ENCODE measurements at places on chromosomes 5 and 9.

- DNase-seq: no peak
These were observed 184.8 kb upstream of the CD180 start for GRCh38 chr5:67381236-67381880.

DNA sequence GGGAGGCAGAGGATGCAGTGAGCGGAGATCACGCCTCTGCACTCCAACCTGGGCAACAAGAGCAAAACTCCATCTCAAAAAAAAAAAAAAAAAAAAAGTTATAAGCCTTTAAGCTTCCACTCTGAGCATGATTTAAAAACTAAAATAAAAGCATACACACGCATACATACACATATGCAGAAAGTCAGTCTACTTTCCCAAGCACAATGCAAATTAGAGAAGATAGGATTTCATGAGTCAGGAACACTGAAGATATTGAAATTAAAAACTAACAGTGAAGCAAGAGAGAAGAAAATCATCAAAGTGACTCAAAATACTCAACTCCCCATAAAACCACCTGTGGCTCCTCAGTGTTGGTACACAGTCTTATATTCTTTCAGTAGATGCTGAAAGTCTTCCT is 1009.5 kb upstream of the WWC1 start:
- DNase-seq: no peak

- DNase-seq: no peak
These were observed 99.6 kb upstream of the CAST start for GRCh38 chr5:96562614-96563013.

DNA sequence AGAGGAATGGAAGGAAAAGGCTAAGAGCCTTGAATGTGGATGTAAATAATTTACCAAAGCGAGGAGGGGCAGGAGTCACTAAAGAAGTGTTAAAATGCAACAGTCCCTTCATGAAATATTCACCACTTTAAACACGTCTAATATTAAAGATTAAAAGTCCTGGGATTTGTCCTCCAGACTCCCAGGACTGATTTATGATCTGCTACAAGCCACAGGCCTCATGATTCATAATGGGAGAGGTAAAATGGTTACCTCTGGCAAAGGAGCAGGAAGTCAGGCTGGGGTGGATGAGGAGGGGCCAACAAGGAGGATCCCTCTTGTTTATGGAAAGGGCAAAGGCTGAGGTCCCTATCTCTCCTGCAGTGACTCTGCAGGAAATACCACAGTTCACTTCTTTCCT is 292.4 kb downstream of the TRIM32 start:
- DNase-seq: no peak

DNA sequence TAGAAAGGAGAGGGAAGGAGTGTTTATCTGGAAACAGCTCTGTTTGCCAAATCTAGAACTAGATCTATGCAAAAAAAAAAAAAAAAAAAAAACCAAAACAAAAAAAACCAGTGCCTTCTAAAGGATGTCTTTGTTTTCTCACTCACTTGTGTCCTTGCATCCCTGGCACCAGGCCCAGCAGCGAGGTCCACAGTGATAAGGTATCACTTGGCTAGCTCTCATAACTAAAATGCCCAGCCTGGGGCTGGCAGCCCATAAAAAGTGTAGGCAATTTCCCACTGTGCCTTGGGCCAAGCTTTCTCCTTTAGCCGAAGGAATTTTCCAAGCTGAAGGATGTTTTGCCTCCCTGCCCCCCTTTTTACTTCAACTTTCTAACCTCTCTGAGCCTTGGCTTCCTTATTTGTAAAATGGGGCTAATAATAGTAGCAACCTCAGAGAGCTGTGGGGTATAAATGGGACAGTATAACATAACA is 20.8 kb downstream of the RGS3 start:
- no peak for DNase-seq

GRCh38 chr5:80255431-80255810 is 427 bp downstream of the SERINC5 start:
- DNase-seq: no peak

DNA sequence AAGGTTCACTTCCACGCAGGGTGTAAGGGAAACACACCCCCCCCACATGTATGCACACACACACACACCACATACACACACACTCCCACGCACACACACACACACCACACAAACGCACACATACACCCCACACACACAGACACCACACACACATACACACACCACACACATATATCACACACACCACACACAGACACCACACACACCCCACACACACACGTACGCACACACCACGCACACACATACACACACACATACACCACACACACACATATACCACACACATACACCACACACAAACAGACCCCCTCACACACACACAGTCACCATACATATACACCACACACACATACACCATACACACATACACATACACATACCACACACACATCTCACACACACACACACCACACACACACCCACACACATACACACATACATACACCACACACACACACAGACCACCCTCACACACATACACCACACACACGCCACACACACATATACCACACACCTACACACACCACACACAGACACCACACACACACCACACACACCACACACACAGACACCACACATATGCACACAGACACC is 44.3 kb upstream of the NEURL1B start:
- no peak for DNase-seq

DNA sequence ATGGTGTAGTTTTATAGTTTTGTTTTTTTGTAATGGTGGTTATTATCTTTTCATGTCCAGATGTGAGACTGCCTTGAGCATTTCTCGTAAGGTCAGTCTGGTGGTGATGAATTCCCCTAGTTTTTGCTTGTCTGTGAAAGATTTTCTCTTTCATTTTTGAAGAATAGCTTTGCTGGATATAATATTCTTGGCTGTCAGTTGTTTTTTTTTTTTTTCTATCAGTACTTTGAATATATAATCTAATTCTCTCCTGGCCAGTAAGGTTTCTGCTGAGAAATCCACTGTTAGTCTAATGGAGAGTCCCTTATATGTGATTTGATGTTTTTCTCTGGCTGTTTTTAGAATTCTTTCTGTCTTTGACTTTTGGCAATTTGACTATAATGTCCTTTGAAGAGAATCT is 106.9 kb downstream of the CARTPT start:
- DNase-seq: no peak

DNA sequence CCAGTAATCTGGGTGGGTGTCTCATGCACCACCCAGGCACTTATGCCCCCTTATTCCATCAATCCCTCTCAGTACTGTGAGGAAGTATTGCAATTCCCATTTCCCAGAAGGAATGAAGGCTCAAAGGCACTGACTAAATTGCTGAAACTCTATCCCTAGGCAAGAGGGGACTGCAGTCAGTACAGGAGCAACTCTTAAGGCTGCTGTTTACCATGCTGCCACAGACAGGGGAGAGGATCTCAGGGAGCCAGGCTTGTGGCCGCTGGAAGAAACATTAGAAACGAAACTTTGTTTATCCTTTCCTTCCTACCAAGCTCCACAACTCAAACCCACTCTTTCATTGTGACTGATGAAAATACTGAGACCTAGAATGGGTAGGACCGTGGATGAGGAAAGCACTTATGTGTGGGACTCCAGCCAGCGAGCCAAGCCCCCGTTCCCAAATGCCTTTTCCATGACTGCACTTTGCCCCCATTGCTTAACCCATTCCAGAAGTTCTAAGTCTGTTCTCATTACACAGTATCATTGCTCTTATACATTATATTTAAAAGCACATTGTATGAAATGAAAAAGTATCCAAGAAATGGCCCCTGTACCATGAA is 54.3 kb downstream of the TLE1 start:
- DNase-seq: no peak

DNA sequence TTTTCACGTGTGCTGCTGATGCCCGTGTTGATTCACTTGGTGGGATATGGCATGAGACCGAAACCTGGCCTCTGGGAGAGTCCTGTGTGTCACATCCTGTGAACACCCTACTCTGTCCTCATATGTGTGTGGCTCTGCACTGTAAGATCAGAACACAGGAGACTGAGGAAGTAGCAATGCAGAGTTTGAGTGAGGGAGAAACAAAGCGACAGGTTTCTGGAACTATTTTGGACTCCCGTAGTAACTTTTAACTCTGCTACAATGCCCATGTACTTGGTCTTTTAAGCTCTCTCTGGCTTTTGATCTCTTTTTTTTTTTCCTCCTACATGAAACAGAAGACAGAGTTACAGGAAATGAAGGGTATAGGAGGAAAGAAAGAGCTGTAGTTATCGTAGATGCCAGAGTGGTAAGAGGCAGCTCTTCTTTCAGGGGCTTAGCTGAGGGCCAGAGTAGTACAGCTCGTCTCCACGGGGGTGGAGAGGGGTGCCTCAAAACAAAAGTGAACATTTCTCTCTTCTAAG is 26.6 kb downstream of the GRAMD2B start:
- DNase-seq: no peak

DNA sequence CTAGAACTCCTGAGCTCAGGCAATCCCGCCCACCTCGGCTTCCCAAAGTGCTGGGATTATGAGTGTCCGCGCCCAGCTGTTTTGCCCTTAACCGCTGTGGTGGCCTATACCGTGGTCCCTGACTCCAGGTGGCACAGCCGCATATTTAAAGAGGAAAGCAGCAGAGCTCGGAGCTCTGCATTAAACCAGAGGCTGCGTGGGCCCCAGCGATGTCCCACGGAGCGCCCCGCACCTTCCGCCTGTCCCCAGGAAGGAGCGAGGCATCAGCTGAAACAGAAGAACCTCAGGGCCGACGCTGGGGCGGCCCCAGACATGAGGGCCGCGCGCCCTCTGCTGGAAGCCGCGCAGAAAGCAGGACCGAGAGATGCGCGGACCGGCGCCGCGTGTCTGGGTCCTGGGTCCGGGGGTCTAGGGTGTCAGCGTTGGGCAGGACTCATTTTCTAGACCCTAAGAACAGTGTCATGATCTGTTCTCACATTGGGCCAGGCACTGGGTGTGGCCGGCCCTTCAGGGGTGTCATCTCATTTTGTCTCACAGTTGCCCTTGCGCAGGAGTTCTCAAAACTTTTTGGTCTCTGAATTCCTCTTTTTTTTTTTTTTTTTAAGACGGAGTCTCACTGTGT is 37.7 kb downstream of the LAMC3 start:
- peak; percentile 50 for DNase-seq

DNA sequence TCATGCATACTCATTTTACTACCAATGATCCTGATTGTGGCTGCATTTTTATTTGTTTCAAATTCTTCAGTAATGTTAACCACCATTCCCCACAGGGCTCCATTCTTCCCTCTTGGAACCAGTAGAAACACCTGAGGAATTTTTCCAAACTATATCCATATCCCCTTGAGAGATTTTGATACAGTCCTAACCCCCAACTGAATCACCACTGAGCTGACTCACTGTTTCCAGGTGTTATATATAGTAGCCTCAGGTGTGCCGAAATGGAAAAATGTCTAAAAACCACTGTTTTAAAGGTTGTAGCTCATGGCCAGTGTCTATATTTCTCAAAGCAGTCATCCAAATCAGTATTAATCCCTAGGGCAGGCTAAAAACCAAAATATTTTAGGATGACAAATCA is 85.2 kb downstream of the MRPS27 start:
- no peak for DNase-seq

DNA sequence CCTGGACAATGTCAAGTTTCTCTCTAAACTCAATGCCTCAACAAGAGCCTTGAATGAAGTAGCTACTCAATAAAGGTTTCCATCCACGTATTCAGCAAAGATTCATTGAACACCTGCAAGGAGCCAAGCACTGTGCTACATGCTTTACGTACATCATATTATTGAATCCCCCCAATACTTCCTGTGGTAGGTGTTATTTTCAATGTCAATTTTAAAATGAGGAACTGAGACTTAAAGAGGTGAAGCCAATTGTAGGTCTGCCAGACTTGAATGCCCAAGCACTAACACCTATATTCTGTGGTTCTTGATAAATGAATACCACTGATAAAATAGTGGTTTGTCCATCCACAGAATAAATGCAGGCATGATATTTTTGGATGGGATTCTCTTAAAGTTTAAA is 162.3 kb downstream of the DRD1 start:
- DNase-seq: no peak

DNA sequence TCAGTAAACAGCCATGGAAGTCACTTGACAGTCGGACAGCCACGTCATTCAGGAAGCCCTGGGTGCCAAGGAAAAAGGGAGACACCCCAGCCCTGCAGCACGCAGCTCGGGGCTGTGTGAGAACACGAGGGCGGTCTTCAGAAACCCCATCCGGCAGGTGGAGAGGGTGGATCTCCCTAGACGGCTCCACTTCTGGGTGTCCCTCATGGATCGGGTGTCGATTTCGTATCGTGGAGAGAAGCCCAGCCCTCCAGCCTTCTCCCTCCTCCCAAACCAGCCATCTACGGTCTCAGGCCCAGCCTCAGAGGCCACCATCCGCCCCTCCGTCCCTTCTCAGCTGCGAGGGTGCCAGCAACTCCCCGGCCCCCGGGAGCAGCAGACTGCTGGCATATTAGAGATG is 65.5 kb upstream of the BARHL1 start:
- DNase-seq: peak; percentile 87

GRCh38 chr5:146890731-146891440 is 12.3 kb upstream of the PPP2R2B start:
- DNase-seq: no peak

GRCh38 chr5:138920181-138920580 is 45.0 kb upstream of the LRRTM2 start:
- DNase-seq: no peak

GRCh38 chr5:121630402-121630801 is 221.3 kb upstream of the FTMT start:
- DNase-seq: no peak

DNA sequence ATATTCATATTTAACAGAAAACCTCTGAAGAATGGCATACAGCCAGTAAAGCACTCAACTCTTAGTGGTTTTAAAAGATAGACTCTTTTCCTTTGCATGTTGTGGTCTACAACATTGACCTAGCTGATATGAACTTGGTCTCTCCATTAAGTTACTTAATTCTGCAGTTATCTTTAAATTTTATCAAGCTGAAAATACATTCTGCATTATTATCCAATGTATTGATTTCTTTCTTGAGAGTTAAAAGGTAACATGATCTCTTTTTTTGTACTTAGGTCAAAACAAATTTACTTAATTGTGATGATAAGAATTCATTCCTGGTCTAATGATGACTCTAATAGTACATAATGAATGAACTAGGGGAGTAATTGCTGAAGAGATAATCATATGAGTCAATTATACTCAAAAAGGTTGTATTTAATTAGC is 132.9 kb downstream of the STARD4 start:
- DNase-seq: peak; percentile 42

DNA sequence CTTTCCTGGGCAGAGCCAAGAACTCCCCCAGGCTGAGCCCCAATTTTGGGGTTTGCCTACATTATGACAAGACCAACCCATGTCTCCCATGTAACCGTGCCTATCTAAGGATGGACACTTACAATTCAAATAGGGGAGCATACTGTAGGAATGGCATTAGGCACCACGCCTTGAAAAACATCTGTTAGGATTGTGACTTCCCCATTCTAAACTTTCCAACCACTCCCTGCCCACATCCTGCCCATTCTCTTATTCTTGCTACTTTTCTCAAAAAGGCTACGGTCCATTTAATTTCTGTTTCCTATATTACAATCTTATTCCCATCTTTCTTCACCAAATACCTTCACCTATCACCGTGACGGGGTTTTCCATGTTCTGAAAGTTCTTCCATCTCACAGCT is 99.2 kb downstream of the LPAR1 start:
- DNase-seq: no peak

All from NCI-H1436 (cell line).